ENCODE measurements at places on chromosomes 6 and 20.

GRCh38 chr6:7467007-7467897 lies 74.2 kb upstream of the DSP start:
- DNase-seq = no peak

DNA sequence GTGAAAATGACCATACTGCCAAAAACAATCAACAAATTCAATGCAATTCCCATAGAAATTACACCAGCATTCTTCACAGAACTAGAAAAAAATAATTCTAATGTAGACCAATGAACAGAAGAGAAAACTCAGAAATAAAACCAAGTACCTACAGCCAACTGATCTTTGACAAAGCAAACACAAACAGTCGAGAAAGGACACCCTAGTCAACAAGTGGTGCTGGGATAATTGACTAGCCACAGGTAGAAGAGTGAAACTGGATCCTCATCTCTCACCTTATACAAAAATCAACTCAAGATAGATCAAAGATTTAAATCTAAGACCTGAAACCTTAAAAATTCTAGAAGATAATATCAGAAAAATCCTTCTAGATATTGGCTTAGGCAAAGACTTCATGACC lies 44.5 kb upstream of the ZNF133 start:
- no peak for DNase-seq

DNA sequence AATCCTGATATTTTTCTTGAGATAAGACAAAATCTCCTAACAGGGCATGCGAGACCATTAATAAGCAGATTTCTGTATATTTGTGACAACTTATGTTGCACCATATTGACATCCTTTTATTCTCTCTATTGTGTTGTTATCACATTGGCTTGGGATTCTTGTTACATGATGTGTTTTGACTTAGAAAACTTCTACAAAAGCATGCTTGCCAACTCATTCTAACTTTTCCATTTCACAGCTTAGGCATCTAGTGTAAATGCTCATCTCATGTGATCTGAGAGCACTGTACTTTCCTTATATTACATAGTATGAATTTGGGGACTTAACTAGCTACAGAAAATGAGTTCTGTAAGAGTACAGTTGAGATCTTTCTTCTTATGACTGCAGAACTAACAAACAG lies 1040.7 kb upstream of the ADGRB3 start:
- no peak for DNase-seq

DNA sequence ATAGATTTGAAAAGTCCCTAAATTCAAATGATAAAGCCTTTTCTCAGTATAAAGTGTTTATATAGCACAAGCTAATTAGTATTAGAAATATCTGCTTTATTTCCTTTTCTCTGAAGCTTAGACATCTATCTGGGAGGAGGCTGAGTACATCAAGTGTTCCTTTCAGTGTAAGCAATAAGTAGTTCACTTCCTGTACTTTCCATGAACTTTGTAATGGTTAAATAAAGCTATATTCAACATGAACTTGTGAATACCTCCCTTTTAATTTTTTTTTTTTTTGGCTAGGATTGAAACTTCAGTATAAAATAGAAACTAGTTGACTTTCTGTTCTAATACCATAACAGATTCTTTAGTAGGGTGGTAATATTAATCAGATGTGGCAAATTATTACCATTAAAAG lies 190.9 kb downstream of the CENPW start:
- DNase-seq = no peak

GRCh38 chr6:13554929-13555333 lies 19.5 kb upstream of the SIRT5 start:
- DNase-seq = no peak

- no peak for DNase-seq
Observed at GRCh38 chr6:121771937-121772720, 336.7 kb downstream of the GJA1 start.

GRCh38 chr6:49979584-49979983 lies 10.2 kb upstream of the DEFB113 start:
- DNase-seq = no peak

DNA sequence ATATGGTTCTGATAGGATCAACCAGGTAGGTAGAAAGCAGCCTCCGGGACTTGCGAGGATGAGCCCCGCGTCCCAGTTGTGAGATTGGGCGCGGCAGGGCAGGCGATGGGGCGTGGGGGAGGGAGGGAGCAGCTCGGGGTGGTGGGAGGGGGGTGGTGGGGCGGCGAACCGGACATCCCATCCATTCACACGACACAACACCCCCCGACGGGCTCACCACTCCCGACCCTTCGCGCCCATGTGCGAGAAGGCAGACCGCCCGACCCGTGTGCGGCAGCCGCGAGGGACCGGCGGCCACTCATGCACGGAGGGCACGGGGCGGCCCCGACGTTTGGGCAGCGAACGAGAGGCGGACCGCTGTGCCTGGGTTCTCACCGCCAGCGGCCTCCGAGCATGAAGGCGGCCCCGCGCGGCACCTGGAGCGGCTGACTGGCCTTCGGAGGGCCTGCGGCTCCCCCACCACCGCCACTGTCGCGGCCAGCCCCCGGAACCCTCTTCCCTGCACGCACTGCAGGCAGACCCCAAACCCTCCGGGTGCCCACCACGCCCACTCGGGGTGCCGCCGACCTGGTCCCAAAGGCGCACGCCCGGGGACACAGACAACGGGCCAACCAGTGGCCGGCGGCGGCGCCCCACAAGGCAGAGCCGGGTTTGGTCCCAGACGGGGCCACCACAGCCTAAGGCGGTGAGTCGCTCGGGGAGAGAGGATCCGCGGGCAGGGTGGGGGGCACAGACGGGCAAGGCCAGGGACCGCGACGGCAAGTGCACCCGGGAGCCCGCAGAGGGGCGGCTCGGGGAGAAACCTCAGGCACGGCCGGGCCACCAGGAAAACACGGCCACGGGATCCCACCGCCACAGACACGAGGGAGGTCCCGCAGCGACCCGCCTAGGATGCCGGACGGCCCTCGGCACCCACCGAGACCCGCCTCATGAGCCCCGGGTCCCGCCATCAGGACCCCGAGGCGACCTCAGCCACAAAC lies 769.2 kb upstream of the DEFB115 start:
- DNase-seq = no peak

DNA sequence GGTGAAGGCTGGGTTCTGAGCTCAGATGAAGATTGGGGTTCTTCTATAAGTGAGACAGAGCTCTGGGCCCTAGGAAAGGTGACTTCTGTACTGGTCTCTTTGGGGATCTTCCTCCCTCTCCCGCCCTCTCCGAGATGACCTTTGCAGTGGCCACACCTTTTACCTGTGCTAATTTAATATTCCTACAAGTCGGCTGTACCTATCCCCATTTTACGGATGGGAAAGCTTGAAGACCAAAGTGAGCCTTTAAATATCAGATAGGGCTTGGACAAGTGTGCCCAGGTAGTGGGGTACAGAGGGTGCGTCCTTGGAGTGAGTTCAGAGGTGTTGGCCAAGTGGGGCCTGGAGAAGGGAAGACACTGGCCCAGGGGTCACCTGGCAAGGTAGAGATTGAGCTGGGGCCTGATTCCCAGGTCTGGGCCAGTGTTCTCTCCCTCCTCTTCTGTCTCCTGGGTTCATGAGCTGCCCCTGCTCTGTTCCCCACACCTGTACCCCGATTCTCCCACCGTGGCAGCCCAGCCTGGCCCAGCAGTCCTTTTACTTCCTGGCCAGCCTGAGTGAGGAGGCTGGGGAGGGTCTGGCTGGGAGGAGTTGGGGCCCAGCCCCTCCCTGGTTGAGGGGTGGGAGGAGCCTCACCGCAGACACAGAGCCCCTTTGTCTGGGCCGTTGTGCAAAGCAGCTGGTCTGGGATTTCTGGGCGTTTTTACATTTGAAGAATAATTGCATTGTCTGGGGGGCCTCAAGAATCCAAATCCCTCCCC lies 152.1 kb upstream of the RNF24 start:
- no peak for DNase-seq

DNA sequence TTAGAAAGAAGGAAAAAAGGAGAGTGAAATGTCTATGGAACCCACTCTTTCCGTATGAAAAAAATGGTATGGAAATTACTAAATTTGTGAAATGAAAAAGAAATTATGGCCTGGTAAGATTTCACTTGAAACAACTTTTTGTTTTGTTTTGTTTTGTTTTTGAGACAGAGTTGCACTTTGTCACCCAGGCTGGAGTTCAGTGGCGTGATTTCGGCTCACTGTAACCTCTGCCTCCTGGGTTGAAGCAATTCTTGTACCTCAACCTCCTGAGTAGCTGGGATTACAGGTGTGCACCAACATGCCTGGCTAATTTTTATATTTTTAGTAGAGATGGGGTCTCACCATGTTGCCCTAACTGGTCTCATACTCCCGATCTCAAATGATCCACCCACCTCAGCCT lies 17.8 kb upstream of the GSTA5 start:
- DNase-seq = no peak

DNA sequence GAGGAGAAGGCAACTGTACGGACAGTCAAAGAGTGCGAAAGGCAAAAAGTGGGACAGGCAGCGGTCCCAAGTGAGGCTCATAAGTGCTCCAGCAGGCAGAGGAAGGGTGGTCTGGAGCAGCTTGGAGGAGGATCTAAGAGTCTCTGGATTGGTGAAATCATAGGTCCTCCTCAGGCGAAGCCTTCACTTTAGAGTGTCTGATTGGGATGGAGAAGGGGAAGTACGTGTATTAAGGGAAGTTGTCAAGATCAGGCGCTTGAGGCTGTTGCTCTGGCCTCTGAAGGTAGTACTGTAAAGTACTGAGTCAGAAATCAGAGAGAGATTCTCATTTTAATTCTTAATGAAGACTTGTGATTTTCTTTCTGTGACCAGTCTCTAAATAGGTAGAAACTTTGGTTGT lies 185.6 kb downstream of the KIF16B start:
- DNase-seq = no peak

All from T1000 (cell line).